Left kidney (tissue), 8 donors: ENCODE measurements at places on chromosomes 7 and 10. TPM values are rescaled to one million over a fixed set of nuclear protein-coding genes. Genes with fewer than 3 reads are reported as not detected.

DNA sequence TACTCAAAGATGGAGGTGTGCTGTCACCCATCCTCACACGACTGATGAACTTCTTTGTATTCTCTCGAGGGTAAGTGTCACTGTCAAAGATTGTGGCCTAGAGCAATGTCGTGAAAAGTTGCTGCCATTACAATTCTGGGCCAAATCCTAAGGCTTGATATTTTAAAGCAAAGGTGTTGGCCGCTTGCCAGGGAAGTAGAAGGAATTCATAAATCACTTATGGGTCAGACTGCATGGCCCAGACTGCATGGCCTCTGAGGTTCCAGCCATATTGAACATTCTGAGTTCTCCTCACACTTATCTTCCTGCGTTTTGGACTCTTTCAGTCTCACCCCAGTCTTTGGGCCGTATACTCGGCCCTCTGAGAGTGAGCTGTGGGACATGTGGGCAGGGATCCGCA is 8.6 kb downstream of the MEST start:
- DNase-seq: no peak

DNA sequence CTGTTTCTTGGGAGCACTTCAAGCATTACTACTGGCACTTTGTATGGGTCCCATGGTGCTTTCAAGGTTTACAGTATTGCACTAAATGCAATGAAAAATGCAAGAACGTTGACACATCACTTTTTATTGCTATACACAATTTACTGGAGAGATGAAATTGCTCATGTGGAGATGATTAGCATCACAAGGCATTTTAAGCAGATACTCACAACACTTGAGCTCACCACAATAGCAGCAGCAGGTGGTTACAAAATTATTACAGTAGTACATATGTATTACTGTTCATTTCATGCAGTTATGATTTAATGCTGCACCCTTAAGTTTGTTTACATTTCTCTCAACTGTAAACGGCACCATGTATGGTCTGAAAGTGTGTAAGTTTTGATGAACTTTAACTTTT is 537.7 kb downstream of the GRM8 start:
- DNase-seq: no peak

GRCh38 chr10:121800831-121801230 is 127.0 kb downstream of the ATE1 start:
- peak; percentile 22 for DNase-seq

DNA sequence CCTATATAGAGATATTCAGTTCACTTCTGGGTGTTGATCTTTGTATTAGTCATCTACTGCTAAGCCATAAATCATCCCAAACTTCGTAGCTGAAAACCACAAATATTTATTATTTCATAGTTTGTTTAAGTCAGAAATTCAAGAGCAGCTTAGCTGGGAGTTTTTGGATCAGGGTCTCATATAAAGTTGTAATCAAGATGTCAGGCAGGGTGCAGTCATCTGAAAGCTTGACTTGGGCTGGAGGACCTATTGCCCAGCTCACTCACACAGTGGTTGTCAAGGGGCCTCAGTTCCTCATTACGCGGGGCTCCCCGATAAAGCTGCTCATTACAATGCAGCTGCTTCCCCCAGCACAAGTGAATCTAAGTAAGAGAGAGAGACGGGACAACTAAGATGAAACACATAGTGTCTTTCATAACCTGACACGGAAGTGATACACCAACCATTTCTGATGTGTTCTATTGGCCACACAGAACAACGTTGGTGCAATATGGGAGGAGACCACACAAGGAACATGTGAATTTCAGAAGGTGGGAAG is 15.7 kb downstream of the PPP1R3C start:
- no peak for DNase-seq

GRCh38 chr7:35035511-35035961 is 1.7 kb downstream of the DPY19L1 start:
- DNase-seq: peak; percentile 46

The FOXP2 gene
- polyA plus RNA-seq: 7.4 TPM

The DENND11 gene
- polyA plus RNA-seq: 40.2 TPM

The TIMM23 gene
- polyA plus RNA-seq: 68.4 TPM

The TMEM213 gene
- polyA plus RNA-seq: 39.2 TPM

The TAS2R4 gene
- 6.7 TPM for polyA plus RNA-seq
